ENCODE measurements at places on chromosomes 11 and 22.

- no peak for DNase-seq
Observed at GRCh38 chr11:126053415-126054286, 9.0 kb downstream of the CDON start.

GRCh38 chr11:1866226-1866625, 13.3 kb downstream of the LSP1 start:
- no peak for DNase-seq

- DNase-seq: no peak
Observed at GRCh38 chr11:69869311-69869939, 50.2 kb upstream of the FGF3 start.

GRCh38 chr11:70954471-70954870, 297.9 kb downstream of the SHANK2 start:
- no peak for DNase-seq

- DNase-seq: no peak
Observed at GRCh38 chr11:21321072-21321471, 651.7 kb downstream of the NELL1 start.

DNA sequence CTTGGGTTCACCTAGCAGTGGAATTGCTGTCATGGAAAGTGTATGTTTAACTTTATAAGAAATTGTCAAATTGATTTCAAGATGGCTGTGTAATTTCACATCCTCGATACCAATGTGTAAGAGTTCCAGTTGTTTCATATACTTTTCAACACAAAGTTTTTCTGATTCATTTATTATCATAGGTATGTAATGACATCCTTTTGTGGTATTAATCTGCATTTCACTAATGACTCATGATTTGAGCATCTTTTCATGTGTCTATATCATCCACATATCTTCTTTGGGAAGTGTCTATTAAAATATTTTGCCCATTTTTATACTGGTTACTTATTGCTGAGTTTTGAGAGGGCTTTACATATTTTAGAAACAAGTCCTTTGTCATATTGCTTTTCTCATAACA, 17.0 kb upstream of the GLYATL1B start:
- no peak for DNase-seq

- DNase-seq: no peak
Observed at GRCh38 chr22:46739094-46739870, 1.2 kb upstream of the CERK start.

- no peak for DNase-seq
Observed at GRCh38 chr11:2708151-2708581, 8.4 kb upstream of the KCNQ1OT1 start.

DNA sequence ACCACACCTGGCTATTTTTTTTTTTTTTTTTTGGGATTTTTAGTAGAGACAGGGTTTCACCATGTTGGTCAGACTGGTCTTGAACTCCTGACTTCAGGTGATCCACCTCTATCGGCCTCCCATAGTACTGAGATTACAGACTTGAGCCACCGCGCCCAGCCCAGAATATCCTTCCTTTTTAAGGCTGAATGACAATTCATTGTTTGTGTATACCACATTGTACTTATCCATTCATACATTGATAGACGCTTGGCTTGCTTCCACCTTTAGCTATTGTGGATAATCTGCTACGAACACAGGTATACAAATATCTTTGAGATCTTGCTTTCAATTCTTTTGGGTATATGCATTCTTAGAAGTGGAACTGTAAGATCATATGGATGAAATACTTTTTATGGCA, 10.8 kb upstream of the RASSF10 start:
- DNase-seq: no peak

DNA sequence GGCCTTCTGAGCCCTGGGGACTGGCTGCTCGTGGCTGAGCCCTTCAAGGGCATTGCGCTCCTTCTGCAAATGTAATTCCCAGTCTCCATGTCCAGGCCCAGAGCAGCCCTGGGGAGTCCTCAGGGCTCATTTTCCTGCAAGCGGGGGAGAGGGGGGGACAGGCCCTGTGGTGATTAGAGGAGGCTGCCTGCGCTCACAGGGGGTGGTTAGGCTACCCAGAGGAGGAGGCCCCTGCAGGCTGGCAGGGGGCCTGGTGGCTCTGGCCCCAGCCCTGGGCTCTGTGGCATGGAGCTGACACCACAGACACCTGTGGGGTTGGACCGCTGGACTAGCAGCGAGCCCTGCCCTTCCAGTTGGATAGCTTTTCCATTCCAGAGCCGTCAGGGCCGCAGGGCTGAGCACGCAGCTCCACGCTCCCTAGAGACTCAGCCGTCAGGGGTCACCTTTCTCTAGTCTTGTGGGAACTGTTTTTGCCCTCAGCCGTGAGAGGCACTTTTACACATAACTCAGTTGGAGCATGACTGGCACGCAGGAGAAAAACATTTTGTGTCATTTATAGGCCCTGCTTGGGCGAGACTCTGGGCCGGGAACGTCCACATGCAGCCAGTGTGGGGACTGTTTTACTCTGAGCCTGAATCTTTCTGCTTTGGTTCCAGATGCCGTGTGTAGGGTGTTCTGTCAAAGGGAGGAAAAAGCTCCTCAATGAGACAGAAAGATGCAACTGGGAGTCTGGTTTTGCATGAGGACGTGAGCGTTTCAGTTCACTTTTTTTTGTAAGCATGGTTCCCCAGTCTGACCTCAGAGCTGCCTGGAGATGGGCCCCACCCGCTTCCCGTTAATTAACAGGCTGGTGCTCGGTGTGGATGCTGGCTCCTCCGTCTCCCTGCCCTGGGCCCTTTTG, 58.1 kb downstream of the LRP5 start:
- DNase-seq: no peak

DNA sequence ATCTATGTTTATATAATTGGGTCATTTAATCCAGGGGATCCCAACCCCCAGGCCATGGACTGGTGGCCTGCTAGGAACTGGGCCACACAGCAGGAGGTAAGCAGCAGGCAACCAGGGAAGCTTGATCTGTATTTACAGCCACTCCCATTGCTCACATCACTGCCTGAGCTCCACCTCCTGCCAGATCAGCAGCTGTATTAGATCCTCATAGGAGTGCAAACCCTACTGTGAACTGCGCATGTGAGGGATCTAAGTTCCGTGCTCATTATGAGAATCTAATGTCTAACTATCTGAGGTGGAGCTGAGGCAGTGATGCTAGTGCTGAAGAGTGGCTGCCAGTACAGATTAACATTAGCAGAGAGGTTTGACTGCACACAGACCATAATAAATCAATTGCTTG, 32.8 kb downstream of the MS4A2 start:
- DNase-seq: no peak

GRCh38 chr22:36871669-36872081, 10.9 kb downstream of the NCF4 start:
- DNase-seq: no peak

- DNase-seq: no peak
Observed at GRCh38 chr11:71537537-71537936, 288 bp upstream of the KRTAP5-8 start.
